ENCODE measurements at places on chromosomes 2 and 18. TPM values are rescaled to one million over a fixed set of nuclear protein-coding genes. Genes with fewer than 3 reads are reported as not detected.

- DNase-seq: no peak
These were observed 179.2 kb downstream of the SETBP1 start for GRCh38 chr18:44859751-44860439.

- no peak for DNase-seq
These were observed 62.1 kb downstream of the LRRFIP1 start for GRCh38 chr2:237689336-237690131.

Gene IL1R2
- 61.7 TPM for total RNA-seq

- DNase-seq: no peak
These were observed 69.3 kb downstream of the MARCO start for GRCh38 chr2:119011162-119011909.

Gene ABCG8
- not detected for total RNA-seq

Measured in esophagus squamous epithelium (tissue), 5 donors.